ENCODE measurements at places on chromosomes 7 and 10.

- DNase-seq, result no peak
These were observed 54.7 kb upstream of the LSM8 start for GRCh38 chr7:118129041-118129795.

GRCh38 chr7:40310258-40310657 lies 175.5 kb downstream of the SUGCT start:
- DNase-seq, result no peak

DNA sequence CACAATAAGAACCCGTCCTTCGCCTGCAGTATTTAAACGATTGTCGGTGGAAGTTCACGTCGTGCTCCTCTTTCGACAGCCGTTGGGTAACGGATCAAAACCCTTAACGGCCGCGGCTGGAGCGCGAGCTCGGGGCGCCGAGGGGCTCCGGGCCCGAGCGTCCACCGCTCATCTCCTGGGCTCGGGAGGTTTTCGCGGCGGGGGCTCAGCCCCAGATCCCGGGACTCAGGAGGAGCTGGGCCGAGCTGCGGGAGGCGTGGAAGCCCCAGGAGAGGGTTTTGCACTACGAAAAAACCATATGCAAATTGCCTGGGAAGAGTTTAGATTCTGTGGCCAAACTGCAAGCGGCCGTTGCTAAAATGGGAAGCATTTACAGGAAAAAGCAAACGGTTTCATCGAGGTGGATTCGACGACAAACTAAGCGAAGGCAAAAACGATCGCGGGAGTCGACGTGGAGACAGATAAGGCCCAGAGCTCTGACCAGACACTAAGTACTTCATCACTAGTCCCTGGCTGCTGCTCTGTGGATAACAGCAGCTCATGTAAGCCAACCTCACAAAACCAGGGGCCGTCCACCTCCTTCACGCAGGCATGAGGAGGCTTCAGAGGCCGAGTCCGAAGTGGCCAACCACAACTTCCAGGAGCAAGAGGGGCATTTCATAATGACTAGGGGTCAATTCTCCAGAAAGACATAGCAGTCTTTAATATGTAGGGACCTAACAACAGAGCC lies 129.7 kb downstream of the MARCHF5 start:
- DNase-seq, result no peak

DNA sequence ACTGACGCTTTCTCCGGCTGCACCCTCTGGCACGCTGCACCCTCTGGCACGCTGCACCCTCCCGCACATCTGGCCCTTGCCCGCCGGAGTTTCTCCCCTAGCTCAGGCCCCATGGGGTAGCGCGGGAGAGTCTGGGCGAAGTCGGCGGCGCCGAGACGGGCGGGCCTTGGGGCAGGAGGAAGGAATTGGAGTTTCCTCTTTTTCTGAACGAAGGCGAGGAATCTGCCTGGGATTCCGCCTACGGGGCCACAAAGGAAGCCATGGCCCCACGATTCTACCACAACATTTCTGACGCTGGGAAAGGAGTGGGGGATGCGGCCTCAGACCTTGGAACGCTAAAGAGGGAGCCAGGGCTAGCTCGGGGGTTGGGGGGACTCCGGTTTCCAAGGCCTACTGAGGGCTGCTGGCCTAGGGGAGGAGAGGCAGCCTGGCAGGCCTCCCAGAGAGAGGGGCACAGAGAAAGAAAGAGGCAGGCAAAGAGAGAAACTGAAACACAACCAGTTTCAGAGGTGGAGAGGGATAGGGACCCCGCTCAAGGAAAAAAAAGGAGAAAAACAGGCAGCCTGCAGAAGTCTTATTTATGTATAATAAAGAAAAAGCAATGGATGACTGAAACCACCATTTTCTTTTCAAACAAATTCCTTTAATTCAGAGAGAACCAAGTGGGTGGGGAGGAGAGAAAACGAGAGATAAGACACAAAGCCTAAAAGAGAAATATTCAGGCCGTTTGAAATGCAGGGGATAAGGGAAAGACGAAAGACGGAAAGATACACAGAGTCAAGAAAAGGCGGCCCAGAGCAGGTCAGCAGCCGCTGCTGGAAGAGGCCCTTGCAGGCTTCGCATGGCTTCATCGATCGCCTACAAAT lies 4.3 kb downstream of the TLX1 start:
- no peak for DNase-seq

DNA sequence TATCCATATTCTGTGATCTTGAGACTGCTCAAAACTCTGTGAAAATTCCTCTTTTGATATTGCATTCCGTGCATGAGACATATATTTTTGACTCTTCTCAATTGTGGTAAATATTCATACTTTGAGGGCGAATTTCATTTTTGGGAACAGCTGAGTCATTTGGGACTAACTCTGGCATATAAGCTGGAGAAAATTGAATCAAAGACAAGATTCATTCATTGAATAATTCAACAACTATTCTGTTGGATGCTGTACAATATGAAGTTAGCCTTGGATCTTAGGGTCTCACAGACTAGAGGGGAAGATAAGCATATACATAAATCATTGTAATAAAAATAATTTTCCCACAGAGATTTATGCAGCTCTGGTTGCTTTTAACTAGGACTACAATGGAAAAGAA lies 183.2 kb upstream of the NEBL start:
- no peak for DNase-seq

DNA sequence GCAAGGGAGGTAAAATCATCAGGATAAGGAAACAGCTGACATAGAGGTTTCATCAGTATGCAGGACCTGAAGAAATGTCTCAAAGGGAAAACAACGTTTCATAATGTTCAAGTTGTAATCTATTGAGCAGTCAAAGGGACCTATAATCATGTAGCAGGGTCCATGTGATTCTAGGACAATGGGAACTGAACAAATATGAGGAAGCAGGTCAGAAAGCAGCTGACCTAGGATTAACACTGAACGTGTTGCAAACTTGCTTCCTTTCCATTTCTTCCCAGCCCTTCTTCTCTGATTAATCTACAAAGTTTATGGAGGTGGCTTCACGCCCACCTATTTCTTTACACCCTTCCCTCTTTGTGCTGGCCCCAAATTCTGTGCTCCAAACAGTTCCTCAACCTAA lies 256.9 kb upstream of the AKR1E2 start:
- DNase-seq, result no peak

GRCh38 chr10:118840071-118840775 lies 85.5 kb upstream of the CACUL1 start:
- peak; percentile 79 for DNase-seq

DNA sequence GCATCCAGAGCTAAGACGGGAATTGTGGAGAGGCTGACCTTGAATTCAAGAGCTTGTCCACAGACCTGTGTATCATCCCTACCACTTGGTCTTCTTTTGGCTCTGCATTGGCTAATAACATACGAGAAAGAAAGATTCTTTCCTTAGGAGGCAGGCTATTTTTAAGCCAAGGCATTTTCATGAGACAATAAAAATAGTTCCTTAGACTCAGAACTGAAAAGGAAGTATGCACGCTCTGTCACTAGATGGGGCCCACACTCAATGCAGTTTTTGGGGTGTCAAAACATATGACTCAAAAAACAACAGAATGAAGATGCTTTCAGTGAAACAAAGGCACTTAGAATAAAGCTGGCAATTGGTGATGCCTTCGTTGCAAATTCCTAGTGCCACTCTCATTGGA lies 265.9 kb upstream of the DGKB start:
- DNase-seq, result no peak

- DNase-seq, result peak; percentile 78
These were observed 144.7 kb downstream of the PFKFB3 start for GRCh38 chr10:6347391-6347951.

DNA sequence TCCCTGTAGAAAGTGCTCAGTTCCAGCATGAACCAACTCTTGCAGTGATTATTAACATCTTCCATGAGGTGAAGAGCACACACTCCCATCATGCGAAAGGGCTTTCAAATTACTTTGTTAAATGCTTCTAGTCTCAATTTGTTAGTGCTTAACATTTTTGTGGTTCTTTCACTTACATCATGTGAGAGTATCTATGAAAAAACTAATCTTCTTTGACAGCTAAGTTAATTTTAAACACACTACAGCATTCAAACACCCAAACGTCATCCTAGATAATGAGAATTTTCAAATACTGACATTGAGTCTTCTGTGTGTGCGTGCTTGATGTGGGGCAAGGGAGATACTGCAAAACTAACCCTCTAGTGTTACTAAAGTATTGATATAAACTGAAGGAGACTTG lies 84.8 kb downstream of the ETV1 start:
- no peak for DNase-seq

GRCh38 chr10:16944402-16944801 lies 127.2 kb upstream of the RSU1 start:
- DNase-seq, result no peak

- no peak for DNase-seq
These were observed 29.8 kb downstream of the SFR1 start for GRCh38 chr10:104151737-104152136.

GRCh38 chr7:28205506-28205905 lies 24.9 kb upstream of the JAZF1 start:
- no peak for DNase-seq

- DNase-seq, result no peak
These were observed 218.1 kb downstream of the WDR11 start for GRCh38 chr10:121069061-121069850.

GRCh38 chr7:79723833-79724618 lies 270.6 kb upstream of the MAGI2 start:
- no peak for DNase-seq

DNA sequence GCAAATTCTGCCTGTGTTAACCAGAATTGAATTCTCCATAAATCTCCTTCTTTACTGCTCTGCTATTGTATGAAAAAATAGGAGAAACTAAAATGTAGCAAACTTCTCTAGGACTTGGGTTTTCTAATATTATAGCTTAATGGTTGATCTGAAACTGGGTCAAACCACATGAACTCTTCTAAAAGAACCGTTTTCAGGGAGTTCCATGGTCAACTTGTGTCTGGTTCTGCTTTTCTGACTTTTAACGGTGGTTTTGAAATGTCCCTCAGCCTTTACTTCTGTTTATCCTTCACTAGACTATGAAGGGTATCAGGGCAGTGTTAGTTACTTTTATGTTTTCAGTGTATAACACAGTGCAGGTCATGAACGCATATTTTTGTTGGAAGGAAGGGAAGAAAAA lies 242.2 kb downstream of the TSPAN12 start:
- DNase-seq, result no peak

GRCh38 chr7:75943864-75944263 lies 28.9 kb downstream of the POR start:
- no peak for DNase-seq
